ENCODE measurements at places on chromosomes 5 and 9.

DNA sequence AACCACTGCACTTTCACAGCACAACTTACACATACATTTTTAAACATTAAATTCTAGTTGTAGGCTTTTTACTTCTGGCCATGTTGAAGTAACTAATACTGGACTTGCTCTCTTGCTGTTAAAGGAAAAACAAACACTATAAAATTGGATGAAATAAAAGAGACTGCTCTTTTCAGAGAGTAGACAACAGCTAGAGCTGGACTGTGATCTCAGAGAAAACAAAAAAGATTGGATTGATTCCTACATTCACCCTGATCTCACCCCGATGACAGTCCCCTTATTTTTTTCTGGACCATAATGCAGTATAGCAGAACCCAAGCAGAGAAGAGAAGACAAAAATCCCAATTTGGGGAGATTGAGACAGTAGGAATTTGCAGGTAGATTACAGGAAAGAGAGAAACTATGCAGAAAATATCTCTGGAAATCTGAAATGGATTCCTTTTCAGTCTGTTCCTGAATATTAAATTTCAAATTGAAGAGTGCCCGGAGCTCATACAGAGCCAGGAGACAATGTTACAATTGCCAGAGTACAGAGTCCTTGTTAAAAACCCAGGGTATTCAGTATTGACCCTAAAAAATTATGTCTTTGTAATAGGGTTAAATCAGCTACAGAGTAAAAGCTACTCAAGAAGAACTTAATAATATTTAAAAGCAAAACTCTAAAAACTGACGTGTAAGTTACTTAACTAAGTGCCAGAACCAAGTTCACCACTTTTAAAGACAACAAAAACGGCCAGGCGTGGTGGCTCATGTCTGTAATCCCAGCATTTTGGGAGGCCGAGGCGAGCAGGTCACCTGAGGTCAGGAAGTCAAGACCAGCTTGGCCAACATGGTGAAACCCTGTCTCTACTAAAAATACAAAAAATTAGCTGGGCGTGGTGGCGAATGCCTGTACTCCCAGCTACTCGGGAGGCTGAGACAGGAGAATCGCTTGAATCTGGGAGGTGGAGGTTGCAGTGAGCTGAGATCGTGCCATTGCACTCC lies 208.6 kb downstream of the MPDZ start:
- DNase-seq: no peak

DNA sequence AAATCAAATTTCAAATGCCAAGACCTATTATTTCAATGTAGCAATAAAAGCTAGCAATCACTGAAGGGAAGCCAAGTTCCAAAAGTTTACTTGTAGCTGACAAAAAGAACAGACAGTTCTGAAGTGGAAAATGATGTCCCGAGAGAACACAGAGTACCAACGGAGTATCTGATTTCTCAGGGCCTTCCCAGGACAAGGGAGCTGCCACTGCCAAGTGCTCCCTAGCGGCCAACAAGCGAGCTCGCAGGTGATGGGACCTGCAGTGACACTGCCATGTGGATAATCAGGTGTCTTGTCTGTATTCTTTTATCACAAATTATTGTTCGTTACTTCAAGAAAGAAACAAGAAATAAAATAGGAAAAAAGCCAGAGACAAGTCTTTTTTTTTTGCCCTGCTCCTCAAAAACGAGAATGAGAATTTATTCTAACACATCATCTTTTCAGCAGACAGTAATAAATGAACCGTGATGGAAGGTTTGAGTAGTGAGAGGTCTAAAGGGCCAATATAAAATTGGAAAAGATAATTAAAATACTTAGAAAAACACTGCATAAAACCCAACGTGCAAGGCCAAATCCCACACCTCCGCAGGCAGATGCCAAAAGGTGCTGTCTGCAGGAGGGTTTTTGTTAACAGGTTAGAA lies 159.4 kb downstream of the MYO10 start:
- DNase-seq: no peak

DNA sequence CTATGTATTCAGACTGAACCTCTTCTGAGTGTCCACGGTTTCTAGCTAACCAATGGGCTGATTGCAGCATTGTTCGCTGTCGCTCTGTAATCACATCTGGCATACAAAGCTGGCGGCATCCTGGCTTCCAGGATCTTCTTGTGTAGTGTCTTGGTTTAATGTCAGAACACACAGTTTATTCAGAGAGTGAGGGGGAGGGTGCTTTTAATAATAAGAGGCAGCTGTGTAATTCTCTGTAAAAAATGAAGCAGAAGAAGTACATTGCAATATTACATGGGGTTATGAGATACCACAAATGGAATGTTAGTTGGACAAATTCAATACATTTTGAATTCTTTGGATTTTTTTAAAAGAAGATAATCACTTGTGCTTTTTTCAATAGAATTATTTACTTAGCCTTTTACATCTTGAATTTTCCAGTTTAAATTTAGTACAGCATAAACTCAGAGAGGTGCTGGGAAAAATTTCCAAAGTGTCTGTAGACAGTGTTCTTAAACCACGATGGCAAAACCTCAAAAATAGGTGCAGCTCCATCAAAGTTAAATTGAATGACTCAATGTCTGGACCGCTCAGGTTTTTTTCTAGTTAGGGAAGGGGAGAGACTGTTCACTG lies 206.0 kb downstream of the PCSK1 start:
- DNase-seq: no peak

DNA sequence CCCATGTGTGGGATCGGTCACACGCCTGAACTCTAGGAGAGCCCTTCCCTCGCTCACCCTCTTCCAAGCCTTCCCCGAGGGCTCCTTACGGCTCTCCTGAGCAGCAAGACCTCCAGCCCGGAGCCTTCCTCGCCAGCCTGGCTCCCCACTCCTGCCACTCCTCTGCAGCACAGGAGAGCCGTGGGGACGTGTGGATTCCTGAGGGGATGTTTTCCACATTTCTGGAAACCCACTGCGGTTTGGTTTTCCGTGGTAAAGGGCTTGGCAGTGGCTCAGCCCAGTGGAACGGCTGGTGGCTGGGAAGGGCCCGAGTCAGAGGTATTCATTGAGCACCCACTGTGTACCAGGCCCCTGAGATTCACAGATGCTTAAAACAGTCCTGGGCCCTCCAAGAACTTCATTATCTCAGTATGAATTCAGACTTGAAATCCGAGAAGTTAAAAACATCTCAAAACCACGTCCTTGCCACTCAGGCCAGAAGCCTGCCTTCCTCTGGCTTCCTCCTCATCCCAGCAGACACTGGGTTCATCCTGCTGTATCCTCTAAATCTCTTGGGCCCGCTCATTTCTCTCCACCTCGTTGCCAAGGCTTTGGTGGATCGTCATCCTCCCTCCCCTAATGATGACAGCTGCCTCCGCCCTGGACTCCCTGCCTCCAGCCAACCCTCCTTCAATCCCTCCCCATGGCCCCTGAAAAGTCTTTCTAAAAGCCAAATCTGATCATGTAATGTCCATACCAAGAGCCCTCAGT lies 109.6 kb downstream of the FGF18 start:
- DNase-seq: no peak

DNA sequence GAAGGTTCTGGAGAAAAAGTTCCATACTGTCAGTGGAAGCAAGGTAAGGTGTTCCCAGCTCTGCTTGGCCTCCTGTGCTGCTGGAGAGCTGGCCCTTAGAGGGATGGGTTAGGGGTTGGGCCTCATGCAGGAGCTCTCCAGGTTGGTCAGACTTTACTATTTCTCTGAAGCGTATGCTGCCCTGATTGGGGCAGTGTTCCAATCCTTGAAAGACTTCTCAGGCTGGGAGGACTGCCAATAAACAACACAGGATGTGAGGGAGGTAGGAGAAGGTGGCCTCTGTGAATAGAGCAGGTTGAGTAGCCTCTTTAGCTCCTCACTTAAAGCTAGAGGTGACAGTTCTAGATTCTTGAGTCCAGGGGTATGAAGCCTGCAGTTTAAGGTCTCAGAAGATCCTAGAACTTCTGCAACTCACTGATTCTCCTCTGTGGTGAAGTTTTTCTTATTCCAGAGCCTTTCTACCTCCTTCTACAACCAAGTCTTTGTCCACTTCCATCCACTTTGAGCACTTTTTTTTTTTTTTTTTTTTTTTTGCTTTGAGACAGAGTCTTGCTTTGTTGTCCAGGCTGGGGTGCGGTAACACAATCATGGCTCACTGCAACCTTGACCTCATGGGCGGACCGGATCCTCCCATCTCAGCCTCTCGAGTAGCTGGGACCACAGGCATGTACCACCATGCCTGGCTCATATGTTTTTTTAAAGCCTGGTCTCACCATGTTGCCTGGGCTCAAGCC lies 3.0 kb downstream of the HNRNPAB start:
- no peak for DNase-seq

All from activated gamma-delta T cell (primary cell).